Fibroblast of lung (primary cell): ENCODE measurements at places on chromosomes 3 and 15. TPM values are rescaled to one million over a fixed set of nuclear protein-coding genes. Genes with fewer than 3 reads are reported as not detected.
A peak's percentile ranks its signal among the peaks of the same experiment; 100 is the strongest.

DNA sequence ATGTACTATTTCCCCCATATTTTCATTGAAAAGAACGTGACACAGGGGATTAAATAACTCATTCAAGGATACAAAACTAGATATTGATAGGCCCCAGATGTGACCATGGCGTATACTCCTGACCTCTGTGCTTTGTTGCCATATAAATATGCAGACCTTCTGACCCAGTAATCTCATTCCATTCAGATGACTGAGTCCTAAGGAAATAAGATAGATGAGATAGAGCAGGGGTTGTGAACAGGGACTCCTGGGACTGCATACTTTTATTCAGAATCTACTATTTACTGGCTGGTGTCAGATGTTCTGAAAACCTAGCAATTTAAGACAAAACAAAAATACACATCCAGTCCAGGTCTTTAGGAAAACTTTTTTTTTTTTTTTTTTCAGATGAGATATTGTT is 139.2 kb upstream of the MANF start:
- no peak for DNase-seq

- no peak for DNase-seq
Observed at GRCh38 chr15:77803487-77803886, 170.8 kb upstream of the LINGO1 start.

- no peak for DNase-seq
Observed at GRCh38 chr3:65776081-65776480, 262.6 kb downstream of the MAGI1 start.

GRCh38 chr3:192641919-192642318 is 85.4 kb downstream of the FGF12 start:
- DNase-seq, result no peak

GRCh38 chr3:46349484-46350261 is 4.2 kb upstream of the CCR2 start:
- DNase-seq, result no peak

DNA sequence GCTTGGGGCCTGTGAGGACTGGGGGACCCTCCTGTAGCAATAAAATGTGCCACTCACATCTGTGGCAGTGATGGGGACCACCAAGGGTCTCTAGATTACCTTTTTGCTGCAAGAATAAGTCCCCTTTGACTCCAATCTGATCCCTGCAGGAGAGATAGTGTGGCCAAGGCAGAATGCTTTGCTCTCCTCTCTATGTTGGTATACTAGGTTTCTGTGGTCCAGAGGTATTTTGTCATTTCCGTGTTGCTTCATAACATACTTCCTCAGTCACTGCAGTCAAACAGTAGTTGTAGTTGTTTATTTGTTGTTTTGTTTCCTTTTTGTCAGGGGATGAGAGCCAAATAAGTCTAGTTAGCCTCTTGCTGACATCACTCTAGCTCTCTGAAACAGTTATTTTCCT is 13.1 kb upstream of the NAALADL2 start:
- no peak for DNase-seq

DNA sequence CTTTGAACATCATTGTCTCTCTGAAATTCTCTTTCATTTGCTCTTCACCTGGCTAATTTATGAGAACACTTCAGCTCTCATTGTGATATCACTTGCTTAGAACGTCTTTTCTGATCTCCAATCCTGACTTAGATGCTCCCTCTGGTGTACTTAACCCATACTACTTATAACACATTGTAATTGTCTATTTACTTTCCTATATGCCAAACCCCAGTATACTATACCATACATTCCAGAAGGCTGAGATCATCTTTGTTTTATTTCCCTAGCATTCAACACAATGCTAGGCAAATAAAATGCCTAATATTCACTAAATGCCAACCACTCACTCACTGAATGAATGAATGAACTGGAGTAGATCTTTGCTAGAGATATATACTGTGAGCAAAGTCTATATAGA is 27.0 kb upstream of the PEX5L start:
- DNase-seq, result no peak

DNA sequence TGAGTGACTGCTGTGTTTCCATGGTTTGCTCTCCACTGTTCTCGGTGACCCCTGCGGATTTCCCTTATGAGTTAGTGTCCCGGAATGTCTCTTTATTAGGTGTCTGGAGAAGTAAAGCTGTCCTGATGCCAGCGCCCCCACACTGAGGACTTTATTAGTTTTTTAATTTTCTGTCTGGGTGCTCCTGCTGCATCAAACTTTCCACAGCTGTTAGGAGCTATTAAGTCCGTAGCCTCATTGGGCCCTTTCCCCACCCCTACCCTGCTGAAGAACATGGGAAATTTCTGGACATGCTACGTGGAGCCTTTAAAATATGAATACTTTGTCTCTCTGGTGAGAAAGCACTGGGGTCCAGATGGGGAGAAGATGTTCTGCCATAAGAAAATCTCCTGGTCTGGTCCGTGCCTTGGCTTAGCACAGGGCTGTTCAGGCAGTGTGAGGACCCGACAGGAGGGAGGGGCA is 161.7 kb upstream of the HES1 start:
- peak; percentile 97 for DNase-seq

- peak; percentile 38 for DNase-seq
Observed at GRCh38 chr3:32104492-32104891, 1.9 kb upstream of the GPD1L start.

- DNase-seq, result no peak
Observed at GRCh38 chr3:33196538-33196937, 22.1 kb downstream of the SUSD5 start.

DNA sequence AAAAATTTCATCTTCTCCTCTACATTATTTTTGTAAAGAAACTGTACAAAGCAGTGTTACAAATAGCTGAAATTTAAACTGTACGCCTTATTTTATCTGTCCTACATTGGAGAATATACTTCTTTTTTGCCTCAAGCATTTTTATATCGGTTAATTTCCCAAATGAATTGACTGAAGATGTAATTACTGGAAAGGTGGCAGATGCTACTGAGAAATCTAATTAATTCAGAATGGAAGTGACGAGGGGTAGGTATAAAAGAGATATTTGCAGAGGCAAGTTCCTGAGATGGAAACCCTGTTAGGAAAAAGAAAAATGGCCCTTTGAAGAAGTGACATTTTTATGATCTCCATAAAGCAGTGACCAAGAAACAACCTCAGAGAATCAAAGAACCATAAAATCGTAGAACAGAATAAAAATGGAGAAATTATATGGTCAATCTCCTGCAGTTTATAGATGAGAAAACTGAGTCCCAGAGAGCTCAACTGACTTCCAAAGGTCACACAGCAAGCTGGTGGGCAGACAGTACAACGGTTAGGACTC is 20.4 kb downstream of the RUVBL1 start:
- no peak for DNase-seq

DNA sequence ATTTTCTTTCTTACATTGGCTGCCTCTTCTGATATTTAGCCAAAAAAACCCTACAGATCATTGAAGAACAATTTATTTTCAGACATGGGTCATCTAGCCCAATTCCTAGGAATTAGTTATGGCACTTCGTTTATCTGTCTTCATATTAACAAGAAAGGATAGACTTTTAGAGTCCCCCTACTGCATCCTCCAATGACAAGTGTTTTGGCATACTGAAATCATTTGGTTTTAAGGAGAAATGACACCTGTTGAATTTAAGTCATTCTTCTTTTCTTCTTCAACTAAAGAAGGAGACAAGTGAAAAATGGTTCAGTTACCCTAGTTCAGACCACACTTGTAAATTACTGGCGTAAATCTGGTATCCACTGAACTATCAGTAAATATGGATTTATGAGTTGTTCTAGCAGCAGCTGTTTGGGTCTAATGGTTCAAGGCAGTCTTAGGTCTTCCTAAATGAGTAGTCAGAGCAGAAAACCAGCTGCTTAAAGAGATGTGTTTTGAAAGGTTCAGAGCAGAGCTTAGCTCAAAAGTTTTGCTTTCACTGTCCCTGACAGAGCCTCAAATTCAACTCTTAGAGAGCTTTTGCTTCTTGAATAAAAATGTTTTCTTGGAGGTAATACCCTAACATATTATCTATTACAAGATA is 5.6 kb downstream of the VGLL3 start:
- DNase-seq, result peak; percentile 64

GRCh38 chr3:131033480-131034080 is 6.9 kb downstream of the NEK11 start:
- peak; percentile 27 for DNase-seq

DNA sequence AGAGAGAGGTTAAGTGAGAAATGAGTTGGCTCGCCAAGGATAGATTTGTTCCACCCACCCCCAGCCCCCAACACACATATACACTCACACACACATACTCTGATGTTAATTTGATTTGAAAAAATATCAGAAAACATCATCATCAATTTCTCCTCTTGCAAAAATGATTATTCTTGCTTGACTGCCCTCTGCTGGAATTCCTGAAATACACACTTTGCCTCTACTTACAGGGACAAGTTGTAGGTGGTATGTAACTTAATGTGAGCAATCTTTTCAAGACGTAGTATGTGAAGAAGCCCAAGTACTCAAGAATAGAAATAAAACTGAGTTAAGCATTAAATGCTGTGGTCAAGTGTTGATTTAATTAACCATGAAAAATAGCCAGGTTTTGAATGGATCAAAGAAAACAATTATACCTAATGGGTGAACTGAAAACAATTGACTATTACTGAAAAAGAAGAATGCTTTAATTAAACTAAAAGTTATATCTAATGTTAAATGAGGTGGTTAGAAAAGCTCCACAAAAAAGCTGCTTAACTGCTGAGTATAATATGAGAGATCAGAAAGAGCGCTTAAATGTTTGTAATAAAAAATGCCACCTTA is 46.6 kb upstream of the MDFIC2 start:
- peak; percentile 59 for DNase-seq

Gene PPP1R14D
- polyA plus RNA-seq, result not detected in 2 replicates

Gene LPCAT4
- 21.8 and 24.2 TPM in 2 replicates for polyA plus RNA-seq

Gene HIGD2B
- not detected in 2 replicates for polyA plus RNA-seq

Gene FMN1
- polyA plus RNA-seq, result 7.5 and 12.5 TPM in 2 replicates

Gene PRICKLE2
- polyA plus RNA-seq, result 7.2 and 14.1 TPM in 2 replicates

Gene RARB
- polyA plus RNA-seq, result 2.3 and 13.3 TPM in 2 replicates

Gene CMTM8
- 0.19 and 0.50 TPM in 2 replicates for polyA plus RNA-seq
